ENCODE measurements at places on chromosomes 13 and 19. TPM values are rescaled to one million over a fixed set of nuclear protein-coding genes. Genes with fewer than 3 reads are reported as not detected.

DNA sequence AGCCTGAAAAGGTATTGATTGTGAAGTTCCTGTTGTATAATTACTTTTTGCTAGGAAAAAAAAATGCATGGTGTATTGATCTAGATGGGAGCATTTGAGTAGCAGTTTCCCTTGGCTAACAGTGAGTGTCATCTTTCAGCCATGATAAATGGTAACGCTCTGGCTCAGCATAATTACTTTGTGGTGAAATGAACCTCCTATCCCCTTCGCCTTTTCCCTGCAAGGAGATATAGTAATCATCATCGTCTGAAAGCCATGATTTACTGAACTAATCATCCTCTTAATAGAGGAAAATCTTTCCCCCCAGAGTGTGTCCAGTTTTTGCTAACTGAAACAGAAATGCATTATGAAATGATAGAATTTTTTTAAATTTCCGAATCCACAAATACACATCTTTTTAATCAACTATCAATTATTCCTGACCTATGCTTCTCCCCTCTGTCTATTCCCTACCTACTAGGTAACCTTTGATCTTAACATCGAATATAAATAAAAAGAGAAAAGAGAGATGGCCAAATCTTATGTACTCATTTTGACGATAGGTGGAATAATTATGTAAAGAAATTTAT, 88.7 kb downstream of the MAB21L1 start:
- DNase-seq: no peak

DNA sequence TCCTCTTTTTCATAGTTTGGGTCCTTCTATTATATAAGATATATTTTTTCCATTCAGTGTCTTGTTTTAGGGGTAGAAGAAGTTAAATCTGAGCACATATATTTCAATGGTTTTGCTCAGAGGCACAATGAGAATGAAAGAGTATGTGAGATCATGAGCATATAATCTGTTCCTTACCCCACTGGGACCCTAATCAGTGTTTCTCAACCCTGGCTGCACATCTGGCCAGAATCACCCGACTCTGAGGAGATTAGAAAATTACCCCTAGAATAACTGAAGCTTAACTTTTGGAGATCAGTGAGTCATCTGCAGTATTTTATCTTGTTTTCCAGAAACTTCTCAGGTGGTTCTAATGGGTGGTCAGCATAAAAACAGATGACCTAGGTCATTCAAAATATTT, 782 bp downstream of the CYSLTR2 start:
- no peak for DNase-seq

- DNase-seq: no peak
Measured at GRCh38 chr13:109738298-109738746, 48.1 kb downstream of the IRS2 start.

DNA sequence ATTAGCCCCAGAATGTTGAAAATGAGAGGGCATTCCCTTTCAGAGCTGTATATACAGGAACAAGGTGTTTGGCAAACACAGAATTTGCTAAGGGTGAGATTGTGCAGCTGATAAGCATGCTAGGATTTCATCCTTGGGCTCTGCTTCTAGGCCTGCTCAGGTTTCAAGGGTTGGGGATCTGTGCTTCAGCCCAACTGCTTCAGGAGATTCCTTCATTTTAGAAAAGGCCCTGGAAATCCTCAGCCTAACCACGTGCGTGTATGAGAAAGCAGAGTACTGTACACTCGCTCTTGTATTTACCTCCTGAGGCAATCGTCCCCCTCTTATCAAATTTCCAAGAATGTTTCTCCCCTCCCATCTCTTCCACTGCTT, 291.6 kb upstream of the ARGLU1 start:
- no peak for DNase-seq

Gene NLRP4
- polyA plus RNA-seq: not detected

Gene WDR88
- polyA plus RNA-seq: 1.3 TPM
